ENCODE measurements at places on chromosomes 11 and 22. TPM values are rescaled to one million over a fixed set of nuclear protein-coding genes. Genes with fewer than 3 reads are reported as not detected.
A peak's percentile ranks its signal among the peaks of the same experiment; 100 is the strongest.

DNA sequence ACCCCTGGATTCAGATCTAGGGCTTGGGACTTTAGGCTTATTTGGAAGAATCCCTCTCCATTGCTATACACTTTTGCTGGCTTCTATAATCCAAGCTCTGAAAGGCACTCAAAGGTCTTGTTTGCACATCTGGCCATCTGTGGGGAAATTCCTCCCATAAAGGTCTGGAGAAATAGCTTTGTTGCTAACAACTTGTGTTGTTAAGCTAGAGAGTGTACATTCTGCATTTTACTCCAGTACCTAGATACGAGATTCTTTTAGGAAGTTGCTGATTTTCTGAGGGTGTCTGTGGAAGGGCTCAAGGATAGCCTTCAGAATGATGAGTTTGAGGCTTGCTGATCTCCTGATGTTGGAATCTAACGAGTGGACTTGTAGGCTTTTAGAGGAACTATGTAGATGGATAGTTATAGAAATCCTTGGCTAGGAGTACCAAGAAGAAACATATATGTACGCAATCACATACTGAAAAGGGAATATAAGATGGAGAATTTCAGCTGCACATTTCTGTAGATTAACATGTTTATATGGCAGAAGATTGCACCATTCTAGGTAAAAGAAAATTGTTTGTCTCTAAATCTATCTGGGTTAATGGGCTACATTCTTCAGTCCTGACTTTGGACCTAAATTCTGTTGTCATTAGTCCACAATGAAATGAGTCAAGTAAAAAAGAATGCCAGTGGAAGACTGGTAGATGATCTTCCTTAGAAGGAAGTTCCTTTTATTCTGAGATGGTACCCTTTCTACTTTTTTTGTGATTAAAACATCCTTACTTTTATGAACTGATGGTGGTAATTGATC is 51.0 kb downstream of the UBASH3B start:
- no peak overlapping the region for H3K4me3 ChIP-seq
- H3K4me1 ChIP-seq, result no peaks in the 10 kb centered on the region
- H3K27ac ChIP-seq, result no peak overlapping the region
- no peaks in the 10 kb centered on the region for H3K36me3 ChIP-seq
- H3K27me3 ChIP-seq, result no peaks in the 10 kb centered on the region

DNA sequence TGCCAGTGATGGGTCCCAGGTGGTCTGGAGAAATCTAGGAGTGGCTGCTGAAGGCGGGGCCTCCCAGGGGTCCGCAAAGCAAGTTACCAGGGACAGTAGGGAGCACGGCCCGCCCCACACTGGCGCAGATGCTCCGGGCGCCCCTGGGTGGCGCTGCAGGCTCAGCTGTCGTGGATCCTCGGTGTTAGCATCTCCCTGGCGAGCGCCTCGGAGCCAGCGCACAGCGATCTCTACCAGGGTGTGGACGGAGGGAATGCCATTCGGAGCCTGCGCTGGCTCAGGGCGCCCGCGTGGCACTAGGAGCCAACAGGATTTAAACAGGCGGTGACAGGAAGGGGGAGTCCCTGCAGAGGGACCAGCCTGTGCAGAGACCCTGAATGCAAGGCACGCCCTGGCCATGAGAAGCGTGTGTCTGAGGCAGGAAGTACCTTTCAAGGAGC is 20.2 kb downstream of the FADS3 start:
- peak; percentile 64 for DNase-seq
- no peaks in the 10 kb centered on the region for H3K27me3 ChIP-seq
- H3K4me1 ChIP-seq, result no peaks in the 10 kb centered on the region
- no peak overlapping the region for H3K4me3 ChIP-seq

ACR gene
- total RNA-seq, result 0.26 TPM

HBB gene
- total RNA-seq, result 848 TPM

CNIH2 gene
- total RNA-seq, result 3.4 TPM

All from lung (tissue), 17 donors.